HepG2 (cell line): ENCODE measurements at places on chromosomes 12 and 14. TPM values are rescaled to one million over a fixed set of nuclear protein-coding genes. Genes with fewer than 3 reads are reported as not detected.

- no peak for DNase-seq
Measured at GRCh38 chr12:87116780-87117179, 860.6 kb upstream of the MGAT4C start.

- no peak for DNase-seq
Measured at GRCh38 chr14:58098507-58098906, 53.5 kb downstream of the ARMH4 start.

DNA sequence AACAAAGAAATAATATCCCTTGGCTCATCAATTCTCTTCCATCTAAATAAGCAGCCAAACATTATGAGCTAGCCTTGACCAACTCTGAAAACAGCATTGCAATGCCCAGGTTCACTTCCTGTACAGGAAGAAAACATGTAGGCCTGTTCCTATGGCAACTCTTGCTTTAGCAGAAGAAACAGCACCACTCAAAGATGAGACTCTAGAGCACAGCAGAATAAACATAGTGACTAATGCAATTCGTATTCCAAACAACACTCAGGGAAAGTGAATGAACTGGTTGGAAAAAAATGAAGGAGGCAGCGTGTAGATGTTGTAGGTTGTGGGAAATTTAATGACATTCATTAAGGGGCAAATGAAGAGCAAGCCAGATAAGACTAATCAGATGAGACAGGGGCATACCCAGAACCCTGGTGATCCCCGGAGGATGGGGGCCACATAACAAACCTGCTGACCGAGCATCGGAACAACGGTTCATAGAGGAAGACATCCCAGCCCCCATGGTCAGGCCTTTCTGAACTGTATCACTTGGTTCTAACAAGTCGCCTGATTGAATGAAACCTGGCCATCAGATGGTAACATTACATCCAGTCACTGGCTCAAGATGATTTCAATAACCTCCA lies 9.0 kb downstream of the ARHGDIB start:
- peak; percentile 42 for DNase-seq

DNA sequence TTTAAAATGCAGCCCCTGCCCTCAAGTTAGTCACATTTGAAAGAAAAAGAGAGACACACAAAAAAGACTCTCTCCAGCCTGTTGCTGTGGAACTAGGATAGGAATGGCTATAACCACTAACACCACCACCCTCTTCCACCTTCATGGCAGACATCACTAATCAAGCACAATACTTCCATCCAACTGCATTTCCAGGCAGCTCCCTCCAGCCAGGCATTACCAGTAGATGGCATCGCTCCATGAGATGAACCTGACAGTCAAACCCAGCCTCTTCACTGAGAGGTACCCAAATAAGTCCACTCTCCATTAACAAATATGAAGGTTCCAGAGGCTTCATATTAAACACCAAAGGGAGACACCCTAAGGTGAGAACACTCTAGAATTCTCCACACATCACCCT lies 24.4 kb downstream of the SLC8B1 start:
- DNase-seq, result peak; percentile 15

- DNase-seq, result no peak
Measured at GRCh38 chr12:45256721-45257120, 40.8 kb downstream of the ANO6 start.

- DNase-seq, result peak; percentile 39
Measured at GRCh38 chr12:132286912-132287311, 42.5 kb downstream of the GALNT9 start.

GRCh38 chr14:68908803-68909202 lies 70.3 kb downstream of the ACTN1 start:
- DNase-seq, result no peak

GRCh38 chr12:119069147-119069642 lies 87.9 kb downstream of the SRRM4 start:
- DNase-seq, result no peak

DNA sequence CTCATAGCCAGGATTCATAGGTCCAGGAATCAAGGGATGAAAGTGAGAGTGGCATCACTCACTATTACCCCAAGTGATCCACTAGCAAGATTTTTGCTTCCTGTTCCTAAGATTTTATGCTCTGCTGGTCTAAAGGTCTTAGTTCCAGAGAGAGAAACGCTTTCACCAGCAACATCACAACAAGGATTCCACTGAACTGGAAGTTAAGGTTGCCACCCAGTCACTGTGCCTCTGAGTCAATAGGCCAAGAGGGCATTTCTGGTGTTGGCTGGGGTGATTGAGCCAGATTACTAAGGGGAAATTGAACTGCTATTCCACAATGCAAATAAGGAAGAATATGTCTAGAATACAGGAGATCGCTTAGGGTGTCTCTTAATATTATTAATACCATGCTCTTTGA lies 142.5 kb upstream of the ARID2 start:
- DNase-seq, result no peak

DNA sequence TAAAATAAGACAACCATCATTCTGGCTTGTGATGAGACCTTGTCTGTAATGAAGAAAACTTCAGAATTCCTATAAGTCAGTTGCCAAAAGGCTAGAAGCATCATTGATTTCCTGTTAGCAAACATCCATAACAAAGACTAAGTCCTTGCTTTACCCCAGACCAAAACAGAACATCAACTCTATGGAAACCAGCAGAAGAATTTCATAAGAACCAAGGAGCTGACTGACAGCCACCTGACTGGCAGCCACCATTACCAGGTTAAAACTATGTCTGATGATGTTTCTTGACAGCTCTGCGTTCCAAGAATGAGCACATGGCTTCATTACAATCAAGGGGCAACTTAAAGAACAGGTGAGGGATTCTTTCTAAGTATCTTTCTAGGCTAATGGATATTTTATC lies 29.3 kb downstream of the HECTD4 start:
- no peak for DNase-seq

GRCh38 chr14:101373690-101374295 lies 187.5 kb upstream of the DIO3 start:
- no peak for DNase-seq

DNA sequence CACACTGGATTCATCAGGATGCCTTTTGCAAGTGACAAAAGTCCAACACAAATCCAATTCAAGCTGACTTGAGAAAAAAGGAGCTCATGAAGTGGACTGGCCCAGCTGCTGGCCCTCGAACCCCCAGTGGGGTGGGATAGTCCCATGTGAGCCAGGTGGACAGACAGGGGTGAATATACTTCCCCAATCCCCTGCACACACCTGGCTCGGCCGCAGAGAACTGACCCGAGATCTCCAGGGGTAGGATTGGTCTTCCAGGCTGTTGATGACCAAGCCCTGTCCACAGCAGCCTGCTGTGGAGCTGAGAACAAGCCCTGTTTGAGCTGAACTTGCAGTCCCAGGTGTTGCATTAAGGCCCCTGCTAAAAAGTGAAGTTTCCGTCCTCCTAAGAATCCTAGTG lies 56.2 kb downstream of the TPCN1 start:
- DNase-seq, result no peak

DNA sequence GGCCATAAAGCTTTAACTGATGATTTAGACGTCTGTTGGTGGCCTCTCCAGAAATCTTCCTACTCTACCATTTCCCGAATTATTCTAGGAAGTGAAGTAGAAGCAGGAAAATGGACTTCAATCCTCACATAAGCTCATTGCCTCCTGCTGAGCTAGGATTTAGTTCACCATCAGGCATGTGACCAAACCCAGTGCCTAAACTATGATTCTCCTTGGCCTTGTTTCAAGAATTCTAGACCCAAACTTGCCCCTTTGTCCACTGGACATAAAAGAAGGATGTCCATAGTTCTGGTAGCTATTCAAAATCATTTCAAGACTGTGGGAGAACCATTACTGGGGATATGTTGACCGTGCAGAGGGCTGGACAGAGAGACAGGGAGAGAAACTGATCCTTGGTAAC lies 105.8 kb downstream of the C12orf50 start:
- DNase-seq, result no peak

DNA sequence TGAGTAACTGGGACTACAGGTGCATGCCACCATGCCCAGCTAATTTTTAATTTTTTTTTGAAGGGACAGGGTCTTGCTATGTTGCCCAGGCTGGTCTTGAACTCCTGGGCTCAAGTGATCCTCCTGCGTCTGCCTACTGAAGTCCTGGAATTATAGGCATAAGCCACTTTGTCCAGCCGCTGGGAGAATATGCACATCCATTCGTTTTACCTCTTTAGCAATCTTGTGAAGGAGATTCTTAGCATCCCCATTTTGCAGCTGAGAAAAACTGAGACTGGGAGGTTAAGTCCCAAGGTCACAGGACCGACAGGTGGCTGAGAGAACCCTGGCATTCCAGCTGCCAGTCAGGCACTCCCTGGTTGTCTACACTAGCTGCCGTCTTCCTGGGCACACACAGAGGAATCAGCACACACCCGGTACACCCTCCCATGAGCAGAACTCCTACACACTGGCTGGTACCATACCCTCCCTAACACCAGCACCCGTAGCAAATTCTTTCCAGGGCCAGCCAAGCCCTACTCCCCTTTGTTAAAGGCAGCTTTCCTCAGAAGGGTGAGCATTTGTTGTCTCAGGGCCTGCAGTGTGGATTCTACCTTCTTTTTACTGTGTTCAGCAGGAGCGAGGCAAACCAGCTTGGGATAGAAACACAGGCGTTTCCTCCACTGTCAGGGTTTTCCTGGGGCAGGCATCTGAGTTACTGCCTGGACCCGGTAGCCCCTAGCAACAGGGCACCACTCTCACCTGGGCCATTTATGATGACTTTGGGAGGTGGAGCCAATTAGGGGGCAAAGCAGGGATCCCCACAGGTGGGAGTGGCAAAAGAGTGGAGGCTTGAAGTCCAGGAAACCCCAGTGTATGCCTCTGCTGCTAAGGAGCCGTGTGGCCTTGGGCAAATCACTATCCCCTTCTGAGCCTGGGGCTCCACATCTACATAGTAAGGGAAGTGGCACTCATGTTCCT lies 70.2 kb downstream of the IRF2BPL start:
- DNase-seq, result no peak

The LRRK2 gene
- total RNA-seq, result not detected in 2 replicates

The AQP6 gene
- total RNA-seq, result 0.51 and 1.3 TPM in 2 replicates

The FOXN4 gene
- total RNA-seq, result 0.11 and 0.13 TPM in 2 replicates
